ENCODE measurements at places on chromosomes 7 and 10.

DNA sequence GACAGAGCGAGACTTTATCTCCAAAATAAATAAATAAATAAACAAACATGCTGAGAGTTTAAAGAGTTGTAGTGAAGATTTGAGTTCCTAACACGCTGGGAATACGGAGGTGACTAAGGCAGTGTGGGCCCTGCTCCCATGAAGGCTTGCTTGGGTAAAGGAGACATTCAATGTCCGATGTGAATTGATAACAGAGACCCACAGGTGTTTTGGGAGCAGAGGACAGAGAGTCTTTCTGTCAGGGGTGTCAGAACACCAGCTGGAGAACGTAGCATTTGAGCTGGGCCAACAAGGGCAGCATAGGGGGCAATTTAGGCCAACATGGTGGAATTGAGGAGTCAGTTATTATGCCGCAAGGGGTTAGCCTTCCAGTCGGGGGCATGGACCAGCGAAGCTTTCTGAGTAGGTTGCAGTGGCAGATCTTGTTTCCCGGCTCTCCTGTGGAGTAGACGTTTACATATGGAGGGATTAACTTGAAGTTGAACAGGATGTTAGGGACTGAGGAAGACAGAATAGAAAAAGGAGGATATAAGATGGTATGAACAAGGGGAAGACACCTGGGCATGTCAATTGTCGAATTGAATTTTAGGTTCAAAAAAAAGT is 5.6 kb downstream of the PROSER2 start:
- no peak for DNase-seq

DNA sequence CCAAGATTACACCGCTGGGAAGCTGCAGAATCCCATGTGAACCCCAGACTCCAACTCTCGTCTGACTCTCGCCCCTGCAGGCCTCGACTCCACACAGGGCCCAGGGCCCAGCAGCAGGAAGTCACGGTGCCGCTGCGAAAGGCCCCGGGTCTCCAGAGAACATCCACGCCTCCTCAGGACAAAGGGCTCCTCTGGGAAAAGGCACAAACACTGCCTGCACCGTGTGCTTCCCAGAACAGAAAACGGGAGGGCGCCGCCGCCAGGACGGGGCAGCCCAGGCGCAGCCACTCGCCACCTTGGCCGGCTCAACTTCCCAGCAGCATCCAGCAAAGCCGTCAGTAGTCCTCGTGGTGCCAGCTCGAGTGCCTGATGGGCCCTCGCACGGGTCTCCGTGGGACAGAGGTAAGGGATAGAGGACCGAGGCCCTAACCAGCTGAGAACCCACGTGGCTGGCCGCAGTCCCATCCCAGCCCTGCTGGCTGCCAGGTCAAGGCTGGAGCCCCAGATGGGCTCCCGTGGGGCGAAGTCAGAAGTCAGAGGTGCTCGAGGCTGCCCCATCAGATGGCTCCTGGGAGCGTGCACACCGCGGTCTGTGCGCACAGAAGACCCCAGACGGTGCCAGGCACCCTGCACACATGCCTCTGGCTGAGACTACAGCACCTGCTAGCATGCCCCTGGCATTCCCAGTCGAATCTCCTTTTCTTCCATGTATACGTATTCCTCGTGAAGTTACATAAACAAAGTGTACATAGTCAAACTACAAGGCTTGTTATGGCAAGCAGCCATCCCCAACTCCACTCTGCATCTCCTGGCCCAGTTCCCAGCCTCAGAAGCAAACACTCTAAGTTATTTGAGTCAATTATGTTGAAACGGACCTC is 60.2 kb downstream of the MAD1L1 start:
- no peak for DNase-seq

- DNase-seq: no peak
Measured at GRCh38 chr7:90677486-90678404, 81.6 kb downstream of the CDK14 start.

DNA sequence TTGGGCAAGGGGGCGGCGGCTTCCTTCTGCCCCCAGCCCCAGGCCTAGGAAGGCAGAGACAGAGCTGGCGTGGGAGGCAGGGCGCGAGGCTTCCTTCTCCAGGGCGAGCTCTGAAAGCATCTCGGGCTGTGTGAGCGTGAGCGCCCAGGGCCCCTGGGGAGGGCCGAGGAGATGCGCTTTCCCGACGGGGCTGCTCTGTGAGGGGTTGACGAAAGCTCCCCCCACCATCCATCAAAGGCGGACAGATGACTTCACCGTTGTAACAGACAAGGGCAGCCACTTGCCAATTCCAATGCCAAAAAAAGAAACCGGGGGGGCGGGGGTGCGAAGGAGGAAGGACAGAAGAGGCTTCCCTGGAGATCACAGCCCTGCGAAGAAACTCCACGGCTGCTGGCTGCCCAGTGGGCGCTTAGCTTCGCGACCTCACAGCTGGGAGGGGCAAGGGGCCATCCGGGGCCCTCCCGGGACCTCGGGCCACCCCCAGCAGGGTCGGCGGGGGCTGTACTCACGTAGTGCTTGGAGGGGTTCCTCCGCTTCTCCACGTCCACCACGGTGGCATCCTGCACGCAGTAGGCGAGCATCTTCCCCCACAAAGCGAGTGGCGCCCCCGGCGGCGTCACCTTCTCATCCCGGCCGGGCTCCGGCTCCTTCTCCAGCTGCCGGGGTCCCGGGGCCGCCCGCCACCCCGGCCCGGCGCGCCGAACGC is 537 bp downstream of the SH3PXD2A start:
- no peak for DNase-seq

- DNase-seq: no peak
Measured at GRCh38 chr7:11701829-11702560, 130.0 kb downstream of the THSD7A start.

- DNase-seq: no peak
Measured at GRCh38 chr7:114813624-114814023, 108.3 kb upstream of the MDFIC start.

GRCh38 chr7:43363035-43363791 is 219.7 kb upstream of the STK17A start:
- no peak for DNase-seq

- no peak for DNase-seq
Measured at GRCh38 chr10:28987555-28988320, 301.1 kb upstream of the LYZL1 start.

DNA sequence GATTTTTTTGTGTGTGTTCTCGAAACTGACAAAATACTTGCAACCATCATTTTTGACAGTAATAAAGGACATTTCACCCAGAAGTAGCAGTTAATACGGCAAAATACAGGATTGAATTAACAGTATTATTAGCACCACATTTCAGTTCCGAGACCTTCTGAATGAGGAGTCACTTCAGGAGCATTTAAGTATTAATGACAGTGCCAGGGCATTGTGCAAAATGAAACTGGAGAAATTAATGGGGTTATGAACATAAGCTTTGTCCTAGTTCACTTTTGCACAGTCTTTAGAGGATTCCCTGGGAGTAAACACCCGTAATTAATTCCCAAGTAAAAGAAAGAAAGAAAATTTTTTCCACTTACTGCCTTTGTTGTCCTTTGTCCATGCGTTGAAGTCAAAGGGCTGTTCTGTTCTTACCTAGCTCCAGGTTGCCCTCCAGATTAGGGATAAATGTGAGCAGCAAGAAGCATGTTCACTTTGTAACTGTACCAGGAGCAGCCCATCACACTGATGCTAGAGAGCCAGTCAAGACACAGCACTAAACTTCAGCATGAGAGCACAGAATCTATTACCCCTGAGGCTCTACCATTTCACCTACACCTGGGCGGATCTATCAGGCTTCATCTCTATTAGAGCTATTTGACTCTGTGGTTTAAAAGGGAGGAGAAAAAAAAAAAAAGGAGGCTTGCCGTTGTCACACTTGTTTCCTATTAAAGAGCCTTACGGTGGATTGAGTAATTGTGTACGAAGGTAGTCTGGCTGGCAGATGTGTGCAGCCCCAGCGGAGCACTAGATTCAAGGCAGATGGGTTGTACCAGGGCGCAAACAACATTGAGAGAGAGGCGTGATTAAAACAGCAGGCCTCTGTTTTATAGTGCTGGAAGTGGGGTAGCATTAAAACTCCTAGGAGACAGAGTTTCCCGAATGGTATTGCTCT is 297.8 kb upstream of the SEMA3A start:
- DNase-seq: no peak
